ENCODE measurements at places on chromosomes 7 and 10.

GRCh38 chr10:47369251-47369894 is 14.7 kb downstream of the ZNF488 start:
- peak; percentile 45 for DNase-seq

DNA sequence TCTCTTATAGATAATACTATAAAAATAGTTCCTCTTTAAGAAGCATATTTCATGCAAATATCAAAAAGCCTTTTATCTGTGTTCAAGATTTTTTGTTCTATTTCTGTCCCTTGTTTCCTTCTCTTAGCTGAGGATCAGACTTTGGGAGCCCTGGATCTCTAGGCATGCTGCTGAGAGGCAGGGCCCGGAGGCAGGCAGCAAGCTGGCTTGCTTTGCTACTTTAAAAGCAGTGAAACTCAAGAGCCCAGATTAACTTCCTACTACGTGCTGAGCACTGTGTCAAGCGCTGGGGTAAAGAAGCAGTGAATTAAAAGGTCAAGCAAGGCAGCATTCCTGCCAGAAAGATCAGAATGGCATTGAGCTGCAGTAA is 31.0 kb upstream of the ARID5B start:
- DNase-seq = no peak

DNA sequence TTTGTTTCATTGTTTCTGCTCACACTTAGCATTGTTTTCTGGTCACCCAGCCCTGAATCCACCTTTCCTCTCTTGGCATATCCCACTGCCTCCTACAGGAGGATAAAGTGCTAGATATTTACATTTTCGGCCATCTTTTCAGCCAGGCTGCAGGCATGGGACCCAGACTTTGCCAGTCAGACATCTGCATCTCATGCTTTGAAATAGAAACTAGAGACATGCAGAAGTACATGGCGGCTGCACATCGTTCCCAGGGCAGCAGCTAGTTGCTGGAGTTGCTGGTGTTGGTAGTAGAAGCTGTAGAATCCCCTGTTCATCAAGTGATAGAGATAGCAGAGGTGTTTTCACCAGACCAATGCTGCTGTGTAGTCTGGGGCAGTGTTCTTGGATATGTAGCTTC is 18.7 kb downstream of the STAMBPL1 start:
- no peak for DNase-seq

GRCh38 chr7:21383227-21384220 is 44.4 kb upstream of the SP4 start:
- no peak for DNase-seq

DNA sequence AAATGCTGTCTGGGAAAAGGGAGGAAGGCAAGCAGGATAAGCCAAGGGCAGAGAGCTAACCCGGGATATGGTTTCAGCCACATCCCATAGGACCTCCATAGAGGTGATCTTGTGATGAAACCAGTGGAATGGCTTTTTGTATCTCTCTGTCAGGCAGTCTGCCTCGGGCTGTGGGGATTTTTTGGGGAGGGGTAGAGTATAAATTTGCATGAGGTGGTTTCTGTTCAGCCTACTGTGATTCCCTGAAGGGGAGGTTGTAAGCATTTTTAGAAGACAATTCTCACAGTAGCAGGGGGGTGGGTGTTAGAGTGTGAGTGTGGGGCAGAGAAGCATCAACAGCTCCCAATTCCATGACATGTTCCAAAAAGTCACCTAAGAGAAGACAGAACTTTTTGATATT is 11.8 kb downstream of the OR9A2 start:
- DNase-seq = no peak

- peak; percentile 85 for DNase-seq
Observed at GRCh38 chr7:70693686-70694433, 438.1 kb upstream of the GALNT17 start.

- DNase-seq = peak; percentile 96
Observed at GRCh38 chr10:78973901-78974616, 94.7 kb upstream of the ZMIZ1 start.

- DNase-seq = no peak
Observed at GRCh38 chr7:88150033-88150432, 69.8 kb downstream of the SRI start.

GRCh38 chr10:109593682-109594081 is 329.6 kb downstream of the XPNPEP1 start:
- peak; percentile 68 for DNase-seq

DNA sequence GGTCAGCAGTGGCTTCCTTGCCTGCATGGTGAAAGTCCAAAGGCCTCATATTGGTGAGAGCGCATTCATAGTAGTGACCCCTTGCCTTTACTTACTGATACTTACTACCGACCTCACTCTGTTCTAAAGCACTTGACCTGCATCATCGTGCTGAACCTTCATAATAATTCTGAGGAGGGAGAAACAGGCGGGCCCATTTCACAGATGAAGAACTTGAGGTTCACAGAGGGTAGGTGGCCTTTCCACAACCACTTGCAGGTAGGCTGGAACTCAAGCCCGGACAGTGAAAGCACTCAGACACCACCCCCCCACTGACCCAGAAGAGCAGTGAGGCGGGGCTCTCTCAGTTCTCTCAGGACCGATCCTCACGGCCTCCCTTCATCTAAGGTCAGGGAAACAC is 149.4 kb upstream of the CHST15 start:
- DNase-seq = no peak

- DNase-seq = peak; percentile 75
Observed at GRCh38 chr10:113475381-113475807, 77.5 kb upstream of the HABP2 start.

GRCh38 chr10:117249493-117250093 is 8.7 kb downstream of the SLC18A2 start:
- no peak for DNase-seq

DNA sequence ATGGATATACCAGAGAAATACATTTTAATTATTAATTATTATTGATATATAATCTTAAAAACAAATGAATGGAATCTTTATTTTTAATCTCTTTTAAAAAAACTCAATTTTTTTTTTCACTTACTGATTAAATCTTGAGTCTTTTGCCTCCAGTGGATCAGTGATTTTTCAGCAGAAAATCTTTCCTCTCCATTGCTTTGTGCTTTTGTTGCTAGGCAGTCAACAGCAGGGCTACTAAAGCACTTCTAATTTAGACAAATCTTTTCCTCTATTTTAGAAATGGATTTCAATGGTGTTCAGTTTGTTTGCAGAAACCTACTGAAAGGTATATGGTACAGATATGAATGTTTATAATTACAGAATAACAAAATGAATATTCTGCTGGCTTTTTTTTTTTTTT is 143.6 kb downstream of the ST7 start:
- DNase-seq = no peak

GRCh38 chr7:39075210-39075609 is 97.5 kb downstream of the POU6F2 start:
- DNase-seq = no peak

DNA sequence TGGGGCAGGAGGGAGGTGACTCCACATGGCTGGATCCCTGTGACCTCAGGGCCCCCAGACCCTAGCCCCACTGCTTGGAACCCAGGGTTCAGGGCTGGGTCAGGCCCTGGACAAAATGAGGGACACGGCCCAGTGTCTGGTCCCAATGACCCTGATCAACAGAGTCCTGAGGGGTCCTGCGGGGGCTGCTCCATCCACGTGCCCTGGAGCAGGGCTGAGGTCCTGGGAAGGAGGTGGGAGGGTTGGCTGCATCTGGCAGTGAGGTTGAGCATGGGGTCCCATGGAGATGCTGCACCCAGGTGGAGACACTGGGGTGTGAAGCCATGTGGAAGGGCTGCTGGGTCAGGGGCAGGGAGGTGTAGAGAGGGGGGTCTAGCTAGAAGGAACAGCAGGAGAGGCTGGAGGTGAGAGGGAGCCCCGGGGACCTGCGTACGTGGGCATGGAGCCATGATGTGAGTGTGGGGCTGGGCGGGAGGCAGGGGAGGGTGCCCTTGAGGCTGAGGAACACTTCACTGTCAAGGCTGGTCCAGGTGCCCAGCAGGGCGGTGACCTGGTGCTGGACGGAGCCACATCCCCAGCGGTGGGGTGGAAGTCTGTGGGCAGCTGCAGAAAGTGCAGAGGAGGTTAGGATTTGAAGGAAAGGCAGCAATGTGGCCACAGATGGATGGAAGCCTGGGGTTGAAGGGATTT is 604 bp downstream of the SCART1 start:
- no peak for DNase-seq

- DNase-seq = peak; percentile 68
Observed at GRCh38 chr7:158782761-158783401, 46.4 kb downstream of the ESYT2 start.

DNA sequence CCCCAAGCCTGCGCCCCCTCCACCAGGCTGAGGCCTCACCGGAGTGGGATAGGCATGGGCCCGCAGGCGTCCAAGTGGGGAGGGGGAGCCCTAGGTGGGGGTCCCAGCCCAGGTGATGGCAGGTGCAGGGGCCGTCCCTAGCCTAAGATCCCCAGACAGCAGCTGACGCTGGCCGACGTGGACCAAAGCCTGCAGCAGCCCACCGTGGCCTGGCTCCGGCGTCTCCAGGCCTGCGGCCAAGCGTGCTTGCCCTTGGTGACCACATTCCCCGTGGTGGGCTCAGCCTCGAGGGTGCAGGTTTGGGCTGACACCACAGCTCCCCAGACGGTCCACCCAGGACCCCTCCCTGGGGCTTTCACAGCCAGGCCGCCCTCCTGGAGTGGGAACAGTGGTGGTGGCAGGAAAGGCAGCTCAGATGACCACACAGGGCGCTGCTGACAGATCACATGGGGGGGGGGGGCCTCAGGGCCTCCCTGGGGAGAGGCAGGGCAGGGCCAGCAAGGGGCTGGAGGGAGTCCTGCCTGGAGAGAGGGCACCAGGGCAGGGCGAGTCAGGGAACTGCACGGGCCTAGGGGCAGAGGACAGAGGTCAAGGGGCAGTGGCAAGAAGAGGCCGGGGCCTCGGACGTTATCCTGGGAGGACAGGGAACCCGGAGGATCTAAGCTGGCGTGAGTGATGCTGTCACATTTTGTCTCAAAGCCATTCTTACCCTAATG is 767 bp upstream of the ADAM8 start:
- peak; percentile 56 for DNase-seq

GRCh38 chr10:125415006-125415633 is 254.8 kb upstream of the CTBP2 start:
- DNase-seq = no peak

DNA sequence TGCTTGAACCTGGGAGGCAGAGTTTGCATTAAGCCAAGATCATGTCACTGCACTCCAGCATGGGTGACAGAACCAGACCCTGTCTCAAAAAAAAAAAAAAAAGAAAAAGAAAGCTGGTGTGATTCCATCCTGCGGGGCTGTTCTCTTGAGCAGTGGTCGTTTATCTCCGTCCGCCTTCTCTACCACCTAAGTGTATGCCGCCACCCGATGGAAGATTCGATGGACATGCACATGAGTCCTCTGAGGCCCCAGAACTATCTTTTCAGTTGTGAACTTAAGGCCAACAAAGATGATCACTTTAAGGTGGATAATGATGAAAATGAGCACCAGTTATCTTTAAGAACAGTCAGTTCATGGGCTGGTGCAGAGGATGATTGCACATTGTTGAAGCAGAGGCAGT is 65.7 kb downstream of the ABRAXAS2 start:
- DNase-seq = no peak

DNA sequence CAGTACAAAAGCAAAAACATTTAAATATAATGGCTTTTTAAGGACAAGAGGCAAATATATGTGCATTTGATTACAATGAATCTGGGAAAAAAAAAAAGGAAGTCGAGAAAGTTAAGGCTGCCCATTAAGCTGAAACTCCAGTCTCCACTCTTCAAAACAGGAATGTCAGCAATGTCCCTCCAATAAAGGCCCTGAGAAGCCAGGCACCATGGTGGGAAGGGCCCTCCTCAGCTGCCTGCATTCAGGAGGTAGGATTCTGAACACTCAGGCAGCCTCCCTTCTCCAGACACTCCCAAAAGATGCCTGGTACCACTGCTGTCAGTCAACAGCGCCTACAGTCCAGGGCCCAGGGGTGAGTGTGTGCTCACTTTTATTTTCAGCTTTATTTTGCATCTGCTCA is 121.3 kb upstream of the MGMT start:
- peak; percentile 71 for DNase-seq

GRCh38 chr10:89122433-89123051 is 84.6 kb downstream of the CH25H start:
- DNase-seq = no peak

GRCh38 chr10:69854511-69855345 is 53.0 kb downstream of the COL13A1 start:
- no peak for DNase-seq

DNA sequence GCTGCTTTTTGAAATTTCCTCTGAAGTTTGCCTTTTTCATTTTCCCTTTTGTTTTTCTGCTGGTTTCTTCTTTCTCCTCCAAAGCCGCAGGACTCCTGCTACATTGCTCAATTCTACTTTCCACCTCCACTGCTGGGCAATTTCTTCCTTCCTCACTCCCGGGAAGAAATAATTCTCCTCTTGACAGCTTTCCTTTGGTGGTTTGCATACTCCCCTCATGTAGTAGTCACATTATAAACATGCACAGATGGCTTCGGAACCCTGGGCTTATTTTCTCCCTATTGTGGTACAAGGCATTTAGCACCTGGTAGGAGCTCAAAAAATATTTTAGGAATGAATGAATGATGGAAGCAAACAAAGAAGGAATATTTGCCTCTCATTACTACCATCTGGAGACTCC is 977.2 kb downstream of the LRMDA start:
- DNase-seq = no peak

- no peak for DNase-seq
Observed at GRCh38 chr7:50812841-50813475, 30.3 kb upstream of the GRB10 start.

DNA sequence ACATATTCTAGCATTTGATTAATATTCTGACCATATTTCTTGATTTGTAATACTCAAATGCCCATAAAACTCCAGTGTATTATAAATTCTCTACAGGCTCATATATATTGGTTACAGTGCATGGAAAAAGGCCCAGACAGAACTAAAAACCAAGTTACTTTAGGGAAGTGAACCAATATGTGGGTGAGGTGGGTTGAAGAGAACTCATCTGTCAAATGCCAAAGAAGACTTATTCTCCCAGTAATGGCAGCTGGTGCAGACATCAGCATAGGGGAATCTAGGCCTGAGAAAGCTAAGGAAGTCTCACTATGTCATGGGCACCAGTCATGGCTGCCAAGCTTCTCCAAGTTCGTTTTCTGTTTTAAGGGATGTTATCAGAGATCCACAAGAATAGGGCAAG is 30.6 kb downstream of the ZNF248 start:
- DNase-seq = no peak

DNA sequence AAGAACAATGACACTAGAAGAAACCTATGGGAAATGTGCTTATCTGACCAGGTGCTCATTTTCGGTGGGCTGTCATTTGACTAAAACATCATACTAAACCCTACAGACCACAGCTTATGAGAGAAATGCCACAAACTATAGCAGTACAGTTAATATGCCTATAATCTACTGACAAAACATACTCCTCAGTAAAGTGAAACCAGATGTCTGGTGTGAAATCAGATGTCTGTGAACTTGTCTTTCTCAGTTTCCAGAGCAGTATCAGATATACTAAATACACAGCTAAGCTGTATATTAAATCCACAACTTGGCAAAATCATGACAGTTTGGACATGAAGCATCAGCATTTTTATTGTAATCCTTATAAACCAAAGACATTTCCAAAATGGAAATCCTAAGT is 3.3 kb downstream of the IMMP2L start:
- no peak for DNase-seq

- DNase-seq = peak; percentile 97
Observed at GRCh38 chr10:6202684-6203330, at the start of gene PFKFB3. Gene PFKFB3 (plus strand): TSS chr10:6202932. CDS start chr10:6203261, 329 bp downstream.

- DNase-seq = peak; percentile 81
Observed at GRCh38 chr7:104552102-104552501, 223.7 kb downstream of the LHFPL3 start.

GRCh38 chr10:94644352-94644751 is 39.2 kb upstream of the CYP2C18 start:
- no peak for DNase-seq

GRCh38 chr10:75395066-75395931 is 6.3 kb downstream of the ZNF503 start:
- DNase-seq = peak; percentile 72

- peak; percentile 57 for DNase-seq
Observed at GRCh38 chr10:86644152-86644793, 10.1 kb upstream of the OPN4 start.

Measured in islet precursor cell (in vitro differentiated cells).